ENCODE measurements at places on chromosomes 11 and 22. TPM values are rescaled to one million over a fixed set of nuclear protein-coding genes. Genes with fewer than 3 reads are reported as not detected.
A peak's percentile ranks its signal among the peaks of the same experiment; 100 is the strongest.

- no peak for DNase-seq
Observed at GRCh38 chr22:31246687-31247086, 34.6 kb downstream of the LIMK2 start.

- peak; percentile 80 for DNase-seq
Observed at GRCh38 chr11:66856496-66857233, at the start of gene LRFN4. Gene LRFN4, plus strand, starts transcription at chr11:66857064. Its CDS starts 681 bp downstream, at chr11:66857745.

DNA sequence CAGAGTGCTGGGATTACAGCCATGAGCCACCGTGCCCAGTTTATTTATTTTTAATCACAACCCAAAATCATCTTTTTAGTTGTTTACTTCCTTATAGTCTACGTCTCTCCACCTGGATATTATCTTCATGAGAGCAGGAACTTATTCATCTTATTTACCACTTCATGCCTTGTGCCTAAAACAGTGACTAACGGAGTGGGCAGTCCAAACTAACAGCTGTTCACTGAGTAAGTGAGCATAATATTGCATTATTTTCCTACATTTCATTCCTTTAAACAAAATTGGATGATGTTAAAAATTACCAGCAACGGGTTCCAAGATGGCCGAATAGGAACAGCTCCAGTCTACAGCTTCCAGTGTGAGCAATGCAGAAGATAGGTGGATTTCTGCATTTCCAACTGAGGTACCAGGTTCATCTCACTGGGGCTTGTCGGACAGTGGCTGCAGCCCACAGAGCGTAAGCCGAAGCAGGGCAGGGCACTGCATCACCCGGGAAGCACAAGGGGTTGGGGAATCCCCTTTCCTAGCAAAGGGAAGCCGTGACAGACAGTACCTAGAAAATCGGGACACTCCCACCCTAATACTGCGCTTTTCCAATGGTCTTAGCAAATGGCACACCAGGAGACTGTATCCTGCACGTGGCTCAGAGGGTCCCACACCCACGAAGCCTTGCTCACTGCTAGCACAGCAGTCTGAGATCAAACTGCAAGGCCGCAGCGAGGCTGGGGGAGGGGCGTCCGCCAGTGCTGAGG lies 14.1 kb downstream of the TMEM123 start:
- DNase-seq: no peak

DNA sequence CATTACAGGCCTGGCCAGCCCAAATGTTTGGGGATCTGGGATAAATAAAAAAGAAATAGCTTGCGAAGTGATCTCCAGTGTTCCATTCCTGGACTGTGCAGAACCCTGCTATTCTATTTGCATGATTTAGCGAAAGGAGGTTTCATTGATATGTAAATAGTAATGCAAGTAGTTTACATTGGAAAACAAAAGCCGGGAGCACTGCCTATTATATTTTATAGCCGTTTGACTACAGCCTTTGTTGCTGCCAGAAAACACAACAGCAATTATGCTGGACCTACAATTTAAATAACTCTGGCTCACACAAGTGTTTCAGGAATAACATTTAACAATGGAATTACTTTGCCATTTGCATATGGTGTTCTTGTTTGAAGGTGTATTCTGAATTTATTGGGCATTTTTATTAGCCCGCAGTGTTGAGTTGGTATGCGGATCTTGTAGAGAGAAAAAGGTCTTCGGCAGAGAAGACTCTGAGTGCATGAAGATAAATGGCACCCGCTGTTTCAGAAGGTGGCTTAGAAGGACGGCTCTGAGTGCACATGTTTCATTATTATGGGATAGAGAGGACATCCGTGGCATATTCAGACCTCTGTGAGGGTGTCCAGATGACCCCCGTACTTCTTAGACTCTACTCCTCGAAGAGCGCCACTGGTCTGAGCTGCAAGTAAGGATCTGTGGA lies 315.0 kb downstream of the BRD1 start:
- DNase-seq: no peak

DNA sequence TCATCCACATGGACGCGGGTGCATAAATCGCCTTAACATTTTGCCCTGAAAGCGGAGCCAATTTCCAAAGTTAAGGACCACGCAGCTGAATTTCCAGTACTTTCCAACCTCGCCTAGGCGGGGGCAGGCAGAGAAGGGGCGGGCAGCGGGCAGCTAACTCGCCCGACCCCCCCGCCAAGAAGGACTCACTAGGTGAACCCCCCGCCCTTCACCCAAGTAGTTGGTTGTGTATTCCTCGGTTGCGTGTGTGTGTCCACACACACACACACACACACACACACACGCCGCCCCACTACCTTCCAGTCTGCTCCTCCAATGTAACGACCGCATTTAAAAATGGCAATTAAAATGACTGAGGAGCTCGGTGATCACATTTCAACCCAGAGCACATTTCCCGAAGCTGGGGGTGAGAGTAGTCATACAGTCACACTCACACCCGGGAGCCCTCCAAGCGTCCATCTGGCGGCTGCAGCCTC lies 1.4 kb downstream of the TENM4 start:
- DNase-seq: no peak

GRCh38 chr11:132310390-132311375 lies 940.3 kb downstream of the NTM start:
- DNase-seq: no peak

DNA sequence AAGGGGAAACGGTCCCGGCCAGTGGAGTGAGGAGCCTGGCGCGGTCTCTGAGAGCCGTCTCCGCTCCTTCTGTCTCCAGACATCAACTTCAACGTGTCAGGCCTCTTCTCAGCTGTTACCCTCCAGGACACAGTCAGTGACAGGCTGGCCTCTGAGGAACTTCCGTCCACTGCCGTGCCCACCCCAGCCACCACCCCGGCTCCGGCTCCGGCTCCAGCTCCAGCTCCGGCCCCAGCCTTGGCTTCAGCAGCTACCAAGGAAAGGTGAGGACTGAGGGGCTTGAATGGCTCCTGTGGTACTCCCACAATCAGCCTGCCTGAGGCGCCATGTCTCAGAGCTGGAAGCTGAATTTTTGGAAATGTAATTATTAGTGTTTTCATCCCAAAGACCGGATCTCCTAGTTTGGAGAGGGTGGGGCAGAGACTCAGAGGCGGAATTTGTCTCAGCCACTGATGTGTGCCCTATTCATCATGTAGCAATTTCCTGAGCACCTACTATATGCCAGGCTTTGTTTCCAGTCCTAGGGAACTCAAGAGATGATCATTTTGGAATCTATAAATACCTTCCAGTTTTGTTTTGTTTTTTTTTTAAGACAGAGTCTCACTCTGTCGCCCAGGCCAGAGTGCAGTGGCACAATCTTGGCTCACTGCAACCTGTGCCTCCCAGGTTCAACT lies 7.9 kb upstream of the PDXP start:
- DNase-seq: no peak

- DNase-seq: no peak
Observed at GRCh38 chr11:122192634-122193255, 76.7 kb upstream of the BLID start.

- DNase-seq: peak; percentile 53
Observed at GRCh38 chr11:1073261-1073724, 1.4 kb upstream of the MUC2 start.

- DNase-seq: no peak
Observed at GRCh38 chr11:16512899-16513241, 156.5 kb upstream of the SOX6 start.

DNA sequence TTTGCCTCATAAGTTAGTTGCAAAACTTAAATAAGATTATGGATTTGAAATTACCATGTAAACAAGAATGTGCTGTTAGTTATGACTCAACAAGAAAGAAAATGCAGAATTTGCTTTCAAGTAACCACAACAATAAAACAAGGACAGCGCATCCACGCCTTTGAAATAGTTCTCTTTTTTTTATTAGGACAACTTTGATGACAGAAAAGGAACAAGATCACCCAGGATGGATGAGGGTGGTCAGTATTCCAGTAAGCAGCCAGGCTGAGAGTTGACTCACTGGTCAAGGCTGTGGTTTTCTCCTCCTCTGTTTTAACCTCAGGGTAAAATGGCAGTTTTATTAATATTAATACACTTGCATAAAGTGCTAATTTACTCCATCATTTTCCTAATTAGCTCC lies 544.4 kb downstream of the OPCML start:
- no peak for DNase-seq

GRCh38 chr11:64531906-64532312 lies 59.1 kb upstream of the SLC22A12 start:
- no peak for DNase-seq

DNA sequence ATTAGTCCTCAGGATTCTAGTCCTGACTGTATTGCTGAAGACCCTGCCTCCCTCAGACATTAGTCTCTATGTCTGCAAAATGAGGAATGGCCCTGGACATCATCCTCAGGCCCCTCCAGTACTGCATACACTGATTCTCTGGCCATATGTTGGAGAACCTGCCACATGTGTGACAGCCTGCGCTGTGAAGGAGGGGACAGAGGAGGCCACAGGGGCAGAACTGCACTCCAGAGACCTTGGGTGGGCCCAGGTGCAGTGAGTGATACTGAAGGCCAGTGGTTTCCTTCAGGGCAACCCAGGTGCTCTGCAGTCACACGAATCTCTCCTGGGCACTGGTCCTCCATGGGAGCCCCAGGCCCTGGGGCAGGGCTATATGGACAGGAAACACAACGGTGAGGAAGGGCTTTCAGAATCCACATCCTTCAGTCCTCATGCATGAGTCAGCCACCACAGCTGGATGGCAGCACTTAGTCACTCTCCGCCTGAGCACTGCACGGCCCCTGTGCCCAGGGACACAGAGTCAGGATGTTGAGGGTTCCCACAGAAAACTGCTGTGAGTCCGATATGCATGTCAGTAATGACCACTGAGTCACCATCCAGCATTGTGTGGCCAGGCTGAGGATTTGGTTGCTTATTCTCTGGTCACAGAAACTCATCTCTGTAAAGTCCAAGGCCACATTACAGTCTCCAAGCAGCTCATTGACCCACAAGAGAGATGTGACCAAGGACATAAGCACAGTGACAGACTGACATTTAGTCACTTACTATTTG lies 39.7 kb downstream of the ME3 start:
- DNase-seq: peak; percentile 89

DNA sequence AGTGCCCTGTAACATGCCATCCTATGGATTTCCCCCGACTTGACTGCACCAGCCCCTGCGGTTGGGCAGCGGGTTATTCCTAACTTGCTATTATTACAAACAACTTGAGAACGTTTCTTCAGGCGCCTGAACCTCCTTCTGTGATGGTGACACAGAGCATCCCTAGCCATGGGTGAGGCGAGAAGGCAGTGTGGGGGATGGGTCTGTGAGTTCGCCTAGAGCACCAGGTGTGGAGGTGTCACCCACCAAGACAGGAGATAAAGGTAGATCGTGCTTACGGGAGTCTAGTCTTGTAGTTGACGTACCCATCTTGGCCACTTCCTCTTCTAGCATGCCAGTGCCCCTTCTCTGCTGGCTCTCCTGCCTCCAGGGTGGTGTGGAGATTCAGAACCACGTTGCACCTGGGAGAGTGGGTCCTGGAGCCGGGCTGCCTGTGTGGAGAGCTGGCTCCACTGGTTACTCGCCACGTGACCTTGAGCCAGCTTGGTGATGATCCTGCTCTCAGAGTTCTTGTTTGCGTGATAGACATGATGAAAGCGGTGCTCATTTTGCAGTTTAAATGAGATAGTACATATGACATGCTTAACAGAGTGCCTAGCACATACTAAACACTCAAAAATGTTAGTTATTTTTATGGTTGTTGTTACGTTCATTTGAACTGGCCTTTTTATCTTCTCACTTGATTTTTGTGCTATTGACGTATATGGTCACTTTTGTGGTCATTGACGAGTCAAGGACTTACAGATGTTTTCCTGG lies 37.8 kb downstream of the TBC1D22A start:
- DNase-seq: no peak

- DNase-seq: peak; percentile 4
Observed at GRCh38 chr11:134252346-134253187, 585 bp downstream of the THYN1 start.

DNA sequence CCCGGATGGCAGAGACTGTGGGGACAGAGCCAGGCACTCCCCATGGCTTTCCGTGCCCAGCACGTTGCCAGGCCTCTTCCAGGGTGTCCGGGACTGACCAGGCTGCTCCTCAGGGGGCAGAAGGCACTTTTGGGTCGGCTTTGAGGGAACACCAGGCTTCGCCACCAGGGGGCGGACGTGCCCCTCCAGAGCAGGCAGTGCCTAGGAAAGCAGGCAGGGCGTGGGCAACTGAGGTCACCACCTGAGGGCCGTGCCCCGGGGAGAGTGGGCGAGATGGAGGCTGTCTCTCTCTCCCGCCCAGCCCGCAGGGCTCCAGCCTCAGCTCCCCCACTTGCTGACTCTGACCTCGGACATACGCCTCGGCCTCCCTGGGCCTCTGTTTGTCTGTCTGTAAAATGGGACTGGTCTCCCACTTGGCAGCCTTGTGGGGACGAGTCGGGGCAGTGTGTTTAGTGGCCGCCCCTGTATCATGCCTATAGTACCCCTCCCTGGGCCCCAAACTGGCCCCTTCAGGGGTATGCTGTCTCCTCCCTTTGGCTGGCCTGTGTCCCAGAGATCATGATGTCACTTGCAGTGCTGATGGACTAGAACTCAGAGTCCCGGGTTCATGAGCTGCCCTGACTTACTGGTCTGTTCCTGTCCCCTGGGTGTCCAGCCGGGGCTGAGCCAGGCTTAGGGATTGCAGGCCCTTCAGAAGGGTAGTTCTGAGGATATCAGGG lies 4.4 kb upstream of the PRR5 start:
- DNase-seq: peak; percentile 64

DNA sequence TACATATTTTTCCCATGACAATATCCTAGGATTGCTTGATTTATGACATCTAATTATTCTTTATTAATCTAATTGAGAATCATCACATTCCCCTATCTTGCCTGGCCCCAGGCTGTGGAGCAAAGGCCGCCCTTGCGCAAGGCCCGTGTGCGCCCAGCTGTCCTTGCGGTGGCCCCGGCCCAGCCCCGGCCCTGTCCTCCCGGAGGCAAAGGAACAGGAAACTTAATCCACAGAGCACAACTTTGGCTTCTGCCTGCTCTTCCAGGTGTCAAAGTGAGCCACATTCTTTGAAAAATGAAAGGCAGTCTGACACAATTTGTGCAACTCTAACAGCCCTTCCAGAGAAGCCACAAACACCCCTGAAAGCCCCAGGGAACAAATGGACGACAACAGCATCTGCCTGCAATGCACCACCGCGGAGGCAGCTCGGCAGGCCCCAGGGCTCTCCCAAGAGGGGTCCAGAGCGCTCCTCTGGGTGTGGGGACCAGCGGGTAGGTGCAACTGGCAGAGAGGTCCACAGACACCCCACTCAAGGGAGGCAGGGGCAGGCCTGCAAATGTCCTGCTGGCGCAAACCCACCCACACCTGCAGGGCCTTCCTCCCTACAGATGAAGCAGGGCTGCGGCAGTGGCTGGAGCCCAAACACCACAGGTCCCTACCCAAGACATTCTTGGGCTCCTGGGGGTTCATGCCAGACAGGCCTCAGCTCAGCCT lies 30.3 kb downstream of the GNB1L start:
- DNase-seq: no peak

Gene TMEM126A
- polyA plus RNA-seq: 79.4 TPM

Gene VPREB1
- polyA plus RNA-seq: not detected

Gene CRELD2
- polyA plus RNA-seq: 20.6 TPM

Gene OR52E2
- not detected for polyA plus RNA-seq

Gene TMEM9B
- polyA plus RNA-seq: 34.6 TPM

Gene SYT13
- polyA plus RNA-seq: 13.1 TPM

Gene HMOX1
- 506 TPM for polyA plus RNA-seq
